ENCODE measurements at places on chromosomes 7 and 10. TPM values are rescaled to one million over a fixed set of nuclear protein-coding genes. Genes with fewer than 3 reads are reported as not detected.

DNAH11 gene
- 0.05 TPM for total RNA-seq

PDK4 gene
- total RNA-seq, result 4.5 TPM

CPN1 gene
- 0.20 TPM for total RNA-seq

PKD1L1 gene
- total RNA-seq, result 0.22 TPM

ENTPD1 gene
- total RNA-seq, result not detected

STAMBPL1 gene
- 35.9 TPM for total RNA-seq

MMP21 gene
- not detected for total RNA-seq

TMEM130 gene
- 0.50 TPM for total RNA-seq

PALD1 gene
- total RNA-seq, result 6.5 TPM

SAP25 gene
- 0.73 TPM for total RNA-seq

DHX32 gene
- 53.3 TPM for total RNA-seq

DPYSL4 gene
- total RNA-seq, result 20.5 TPM

CHRM2 gene
- not detected for total RNA-seq

ZNF804B gene
- not detected for total RNA-seq

All from A549 treated with CpdA at 1 μM for 4 hours (cell line).